Right lung (tissue), 10 donors: ENCODE measurements at places on chromosomes 1 and 21.
A peak's percentile ranks its signal among the peaks of the same experiment; 100 is the strongest.

DNA sequence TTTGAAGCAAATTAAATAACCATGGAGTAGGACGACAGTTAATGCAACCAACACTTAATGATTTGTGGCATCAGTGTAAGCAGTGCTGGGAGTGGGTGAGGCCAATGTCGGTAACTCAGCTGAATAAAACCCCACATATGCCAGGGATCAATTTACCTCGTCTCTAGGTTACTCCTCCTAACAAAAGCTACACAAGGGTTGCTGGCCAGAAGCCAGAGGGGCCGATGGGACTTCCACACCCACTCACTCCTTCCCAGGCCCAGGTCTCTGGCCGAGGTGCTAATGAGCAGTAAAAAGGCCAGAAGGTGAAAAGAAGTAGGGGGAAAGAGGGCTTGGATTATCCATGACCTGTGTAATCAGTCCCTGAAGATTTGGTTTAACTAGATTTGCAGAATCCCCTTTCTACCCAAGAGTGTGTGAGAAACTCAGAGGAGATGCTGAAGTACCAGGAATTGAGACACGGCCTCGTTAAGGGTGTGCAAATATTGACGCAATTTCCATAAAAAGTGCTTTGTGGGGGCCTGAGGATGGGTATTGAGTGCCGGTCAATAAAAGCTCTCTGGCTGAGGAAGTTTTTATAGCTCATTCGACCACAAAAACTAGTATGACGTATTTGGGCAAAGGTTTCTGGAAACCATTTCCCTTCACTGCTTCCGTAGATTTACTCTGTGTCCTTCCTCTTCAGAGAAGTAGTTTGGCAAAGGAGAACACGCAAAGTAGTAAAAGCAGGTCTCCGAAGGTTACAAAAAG, 145.5 kb downstream of the TBX15 start:
- DNase-seq, result peak; percentile 26

DNA sequence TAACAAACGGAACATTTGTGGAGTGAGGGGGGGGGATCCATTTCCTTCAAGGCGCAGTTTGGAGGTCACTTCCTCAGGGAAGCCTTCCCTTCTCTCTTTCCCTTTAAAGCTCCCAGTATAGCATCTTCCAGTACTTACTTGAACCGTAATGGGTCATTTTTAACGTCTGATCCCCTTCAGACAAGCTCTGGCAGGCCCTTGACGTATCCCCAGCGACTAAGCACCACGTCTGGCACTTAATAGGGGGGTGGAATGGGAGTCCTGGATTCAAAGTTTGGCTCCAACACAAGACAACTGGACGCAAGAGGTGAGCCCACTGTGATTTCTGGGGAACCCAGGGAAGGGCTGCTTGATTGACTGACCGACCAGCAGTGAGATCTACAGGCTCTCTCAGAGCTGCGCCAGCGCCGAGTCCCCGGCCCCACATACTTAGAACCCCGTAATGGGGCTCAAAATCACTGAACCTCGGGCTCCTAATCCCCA, 441 bp downstream of the YARS1 start:
- no peak for DNase-seq

DNA sequence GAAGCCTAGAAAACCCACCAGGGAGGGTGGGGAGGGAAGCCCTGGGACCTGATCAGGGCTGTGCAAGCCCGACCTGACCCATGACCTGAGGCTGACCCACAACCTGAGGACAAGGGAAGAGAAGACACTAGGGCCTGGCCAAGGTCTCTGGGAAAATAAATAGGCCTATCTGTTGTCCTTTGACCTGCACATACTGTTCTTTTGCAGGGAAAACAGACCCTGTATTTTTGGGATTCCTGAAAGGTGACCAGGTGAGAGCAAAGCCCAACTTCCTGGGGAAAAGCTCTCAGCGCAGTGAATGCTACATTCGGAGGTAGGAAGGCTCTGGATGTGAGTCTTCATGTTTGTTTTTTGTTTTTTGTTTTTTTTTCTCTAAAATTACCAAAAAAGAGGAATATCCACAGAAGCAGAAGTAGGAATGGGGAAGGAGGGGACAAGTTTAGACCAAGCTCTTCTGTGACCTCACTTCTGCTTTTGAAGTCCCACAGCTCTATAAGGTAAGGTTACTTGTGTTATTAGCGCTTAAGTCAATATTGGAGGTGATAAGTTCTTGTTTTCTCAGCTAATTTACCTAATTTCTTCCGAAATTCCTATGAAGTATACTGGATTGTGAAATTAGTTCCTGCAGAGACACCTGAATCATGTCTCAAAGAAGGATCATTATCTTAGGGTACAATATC, 26.2 kb upstream of the LYST start:
- no peak for DNase-seq

DNA sequence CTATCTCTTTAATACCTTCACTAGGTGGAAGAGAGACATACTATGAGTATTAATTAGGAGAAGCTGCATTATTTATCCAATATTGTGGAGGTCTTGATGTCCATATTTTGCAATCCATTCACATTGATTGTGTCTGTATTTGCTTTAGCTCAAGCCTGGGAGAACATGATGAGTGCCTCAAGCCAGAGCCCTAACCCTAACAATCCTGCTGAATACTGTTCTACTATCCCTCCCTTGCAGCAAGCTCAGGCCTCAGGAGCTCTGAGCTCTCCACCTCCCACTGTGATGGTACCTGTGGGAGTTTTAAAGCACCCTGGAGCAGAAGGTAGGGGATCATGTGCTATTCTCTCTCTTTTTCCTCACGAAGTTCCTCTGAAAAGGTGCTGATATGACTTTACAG, 99.5 kb downstream of the CC2D1B start:
- DNase-seq, result no peak

DNA sequence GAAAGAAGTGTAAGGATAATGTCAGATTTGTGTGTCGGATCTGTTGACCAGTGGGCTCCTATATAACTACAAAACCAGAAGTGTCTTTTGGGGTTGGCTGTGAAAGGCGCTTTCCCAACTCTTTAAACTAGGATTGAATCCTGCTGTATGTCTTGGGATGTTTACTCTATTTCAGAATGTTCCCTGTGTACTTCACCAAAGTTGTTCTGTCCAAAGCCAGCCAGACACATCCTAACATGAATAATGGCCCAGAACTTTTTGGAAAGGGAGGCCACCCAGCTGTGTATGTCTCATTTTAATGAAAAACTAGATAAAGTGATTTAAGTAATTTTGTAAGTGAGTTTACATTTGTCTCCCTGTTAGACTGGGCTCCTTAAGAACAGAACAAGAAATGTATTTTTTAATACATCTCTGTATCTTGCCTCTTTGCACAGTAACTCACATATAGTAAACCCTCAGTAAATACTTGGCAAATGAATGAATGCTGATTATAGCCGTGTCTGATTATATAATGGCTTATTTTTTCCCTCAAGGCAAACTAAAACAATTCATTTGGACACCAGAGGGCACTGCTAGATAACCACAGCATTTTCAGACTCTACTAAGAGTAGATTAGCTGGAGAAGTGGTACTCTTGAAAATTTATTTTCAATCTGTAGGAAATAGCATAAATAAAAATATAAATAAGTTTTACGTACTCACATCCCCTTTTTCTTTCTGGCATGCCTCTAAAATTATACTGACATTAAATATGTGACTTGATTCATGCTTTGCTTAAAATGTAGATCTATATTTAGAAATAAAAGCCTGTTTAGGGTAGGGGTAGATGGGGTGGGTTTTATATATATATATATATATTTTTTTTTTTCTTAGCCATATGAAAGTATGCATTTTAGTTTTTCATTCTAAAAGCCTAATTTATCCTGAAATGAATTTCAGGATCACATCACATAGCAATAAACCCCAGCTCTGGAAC, 23.8 kb downstream of the TSEN15 start:
- peak; percentile 75 for DNase-seq

GRCh38 chr1:94017155-94017829, 103.7 kb downstream of the ABCA4 start:
- DNase-seq, result no peak

DNA sequence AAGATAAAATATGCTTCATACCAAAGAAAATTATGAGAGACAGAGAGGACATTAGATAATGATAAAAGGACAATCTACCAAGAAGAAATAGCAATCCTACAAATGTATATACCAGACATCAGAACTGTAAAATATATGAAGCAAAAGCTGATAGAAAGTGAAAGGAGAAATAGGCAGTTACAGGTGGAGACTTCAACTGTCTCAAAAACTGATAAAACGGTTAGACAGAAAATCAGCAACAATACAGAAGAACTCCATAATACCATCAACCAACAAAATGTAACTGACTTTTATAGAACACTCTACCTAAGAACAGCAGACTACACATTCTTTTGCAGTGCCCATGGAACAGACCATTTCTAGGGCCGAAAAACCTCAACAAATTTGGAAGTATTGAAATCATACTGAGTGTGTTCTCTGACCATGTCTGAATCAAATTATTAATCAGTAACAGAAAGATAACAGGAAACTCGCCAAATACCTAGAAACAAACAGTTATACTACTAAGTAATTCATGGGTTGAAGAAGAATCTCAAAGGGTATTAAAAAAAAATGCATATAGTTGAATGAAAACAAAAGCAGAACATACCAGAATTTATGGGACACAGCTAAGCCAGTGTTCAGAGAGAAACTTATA, 132.1 kb downstream of the RPS6KC1 start:
- no peak for DNase-seq

GRCh38 chr1:45016767-45017166, 4.7 kb downstream of the UROD start:
- DNase-seq, result no peak

GRCh38 chr1:153422450-153423068, 6.2 kb downstream of the S100A7A start:
- DNase-seq, result peak; percentile 62

GRCh38 chr21:34688145-34688544, 19.4 kb downstream of the CLIC6 start:
- DNase-seq, result no peak

- DNase-seq, result no peak
These were observed 74.5 kb downstream of the C1orf21 start for GRCh38 chr1:184461321-184461720.

DNA sequence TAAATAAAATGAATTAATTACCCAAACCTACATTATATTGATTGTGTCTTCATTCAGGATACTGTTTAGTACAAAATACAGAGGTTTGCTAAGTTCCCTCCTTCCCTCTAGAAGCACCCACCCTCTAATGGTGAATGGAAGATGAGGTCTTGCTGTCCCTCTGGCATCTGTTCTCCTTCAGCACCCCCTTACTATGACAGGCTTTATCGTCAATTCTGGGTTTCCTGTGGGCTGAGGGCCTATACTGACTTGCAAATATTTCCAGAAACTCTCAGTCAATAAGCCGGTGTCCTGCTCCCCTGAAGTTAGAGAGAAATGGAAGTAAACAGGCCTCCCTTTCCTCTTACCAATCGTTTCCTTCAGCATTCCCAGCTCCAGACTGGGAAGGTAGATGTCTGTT, 13.2 kb downstream of the LAX1 start:
- DNase-seq, result no peak

GRCh38 chr1:42747125-42747524, 7.1 kb upstream of the CLDN19 start:
- DNase-seq, result peak; percentile 43

DNA sequence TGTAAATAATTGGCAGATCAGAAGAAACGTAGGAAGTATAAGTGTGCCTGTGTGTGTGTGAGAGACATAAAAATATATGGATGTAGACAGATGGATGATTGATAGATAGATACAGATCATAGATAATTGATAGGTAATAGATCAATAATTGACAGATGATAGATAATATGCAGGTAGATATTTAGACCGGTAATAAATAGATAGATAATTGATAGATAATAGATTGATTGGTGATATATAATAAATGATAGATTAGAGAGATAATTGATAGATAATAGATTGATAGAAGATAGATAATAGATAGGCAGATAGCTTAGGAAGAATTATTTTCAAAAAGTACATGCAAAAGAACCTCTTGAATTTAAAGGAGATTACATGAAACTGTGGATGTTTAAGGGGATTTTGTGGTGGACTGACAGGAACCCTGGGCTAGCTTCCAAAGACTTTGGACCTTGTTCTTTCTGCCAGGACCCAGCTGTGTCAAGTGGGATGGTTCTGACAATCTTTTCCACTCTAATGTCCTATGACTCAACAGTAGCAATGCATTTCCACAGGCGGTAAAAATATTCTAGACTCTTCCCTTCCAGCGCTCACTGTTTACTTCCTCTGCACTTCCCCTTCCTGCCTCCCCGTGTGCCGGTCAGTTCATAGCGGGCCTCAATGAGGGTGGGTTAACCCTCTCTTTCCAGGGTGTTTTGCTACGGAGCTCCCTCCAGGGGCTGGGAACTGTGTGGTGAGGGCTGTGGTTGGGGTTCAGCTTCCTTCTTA, 39.4 kb downstream of the KCNJ15 start:
- no peak for DNase-seq

DNA sequence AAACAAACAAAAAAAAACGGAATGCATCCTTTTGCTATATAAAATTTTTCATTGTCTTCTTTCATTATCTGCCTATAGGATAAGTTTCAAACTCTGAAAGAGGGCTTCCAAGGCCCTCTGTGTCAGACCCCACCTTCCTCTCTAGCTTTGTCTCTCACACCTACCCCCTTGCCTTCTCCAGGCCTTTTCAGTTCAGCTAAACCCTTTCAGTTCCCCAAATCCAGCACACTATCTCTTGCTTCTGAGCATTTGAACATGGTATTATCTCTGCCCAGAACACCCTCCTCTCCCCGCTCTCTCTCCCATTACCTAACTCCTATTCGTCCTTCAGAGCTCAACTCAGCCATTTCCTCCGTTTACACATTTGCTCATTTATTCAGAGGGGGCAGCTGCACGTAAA, 35.7 kb downstream of the C1orf216 start:
- no peak for DNase-seq

DNA sequence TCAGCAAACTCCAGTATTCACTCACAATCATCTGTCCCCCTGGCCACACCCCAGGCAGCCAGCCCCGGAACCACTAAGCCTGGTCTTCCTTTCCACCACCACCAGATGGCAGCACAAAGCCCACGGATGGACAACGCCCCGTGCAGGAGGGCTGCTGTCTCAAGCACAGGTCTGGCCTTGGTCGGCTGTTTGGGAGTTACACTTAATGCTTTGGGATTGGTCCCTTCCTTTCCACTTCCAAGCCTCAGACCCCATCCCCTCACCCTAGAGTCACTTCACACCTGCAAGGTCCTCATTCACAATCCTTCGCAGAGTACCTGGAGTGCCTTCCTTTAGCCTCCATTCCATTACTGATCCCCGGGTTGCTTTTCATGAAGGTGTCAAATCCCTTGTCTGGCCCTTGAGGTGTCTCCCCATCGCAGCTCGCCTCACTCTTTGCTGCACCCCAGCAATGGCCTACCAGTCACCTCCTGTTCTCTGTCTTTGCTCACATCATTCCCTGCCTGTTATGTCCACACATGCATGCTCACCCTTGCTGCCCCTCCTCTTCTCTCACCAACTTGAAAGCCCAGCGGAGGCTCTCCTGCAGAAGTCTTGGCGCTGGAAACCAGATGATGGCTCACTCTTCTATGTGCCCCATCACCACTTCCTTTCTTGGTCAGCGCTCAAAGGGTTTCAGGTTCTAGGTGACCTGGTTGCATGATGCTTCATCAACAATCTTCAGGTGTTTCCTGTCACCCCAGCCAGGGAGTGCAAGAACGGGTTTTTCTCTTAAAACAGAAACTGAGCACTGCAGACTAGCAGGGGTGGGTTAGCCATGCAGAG, 24.9 kb upstream of the KCNA2 start:
- DNase-seq, result peak; percentile 53

- DNase-seq, result no peak
These were observed 449.0 kb downstream of the MATN1 start for GRCh38 chr1:30274173-30274970.
